ENCODE measurements at places on chromosomes 12 and 14.

DNA sequence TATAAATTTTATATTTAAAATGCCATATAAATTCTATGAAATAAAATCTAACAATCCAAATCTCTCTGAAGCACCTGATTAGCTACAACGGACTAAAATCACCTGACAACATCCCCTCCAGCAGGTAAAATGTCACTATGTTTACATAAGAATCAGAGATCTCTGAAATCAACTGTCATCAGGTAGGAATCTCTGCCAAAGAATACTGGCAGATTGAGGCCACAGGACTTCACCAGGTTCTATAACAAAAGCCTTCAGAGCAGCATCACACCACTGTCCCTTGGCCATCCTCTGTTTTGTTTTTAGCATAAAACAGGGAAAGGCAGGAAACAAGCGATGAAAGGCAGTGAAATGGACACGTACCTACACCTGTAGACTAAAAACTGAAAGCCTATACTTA is 22.1 kb downstream of the FGD6 start:
- DNase-seq: no peak

- no peak for DNase-seq
These were observed 38.5 kb downstream of the CCDC92 start for GRCh38 chr12:123934016-123934620.

DNA sequence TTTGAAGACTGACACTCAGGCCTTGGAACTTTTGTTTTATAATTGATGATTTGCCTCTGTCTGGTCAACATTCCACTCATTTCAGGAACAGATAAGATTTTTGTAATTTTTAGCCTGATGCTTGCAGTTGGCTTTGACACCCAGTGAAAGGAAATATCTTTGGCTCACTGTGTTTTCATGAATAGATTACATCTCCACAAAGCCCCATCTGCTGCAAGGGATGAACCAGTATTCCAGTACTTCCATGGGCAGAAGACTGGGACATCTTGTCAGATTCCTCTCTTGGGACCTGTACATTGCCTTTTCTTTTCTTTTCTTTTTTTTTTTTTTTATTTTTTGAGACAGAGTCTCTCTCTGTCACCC is 28.4 kb downstream of the GSG1 start:
- DNase-seq: peak; percentile 28

GRCh38 chr12:119689935-119690500 is 22.1 kb downstream of the PRKAB1 start:
- no peak for DNase-seq

- no peak for DNase-seq
These were observed 28.1 kb upstream of the CFL2 start for GRCh38 chr14:34742270-34743115.

- no peak for DNase-seq
These were observed 10.9 kb downstream of the ATP6V0A2 start for GRCh38 chr12:123723011-123723410.

DNA sequence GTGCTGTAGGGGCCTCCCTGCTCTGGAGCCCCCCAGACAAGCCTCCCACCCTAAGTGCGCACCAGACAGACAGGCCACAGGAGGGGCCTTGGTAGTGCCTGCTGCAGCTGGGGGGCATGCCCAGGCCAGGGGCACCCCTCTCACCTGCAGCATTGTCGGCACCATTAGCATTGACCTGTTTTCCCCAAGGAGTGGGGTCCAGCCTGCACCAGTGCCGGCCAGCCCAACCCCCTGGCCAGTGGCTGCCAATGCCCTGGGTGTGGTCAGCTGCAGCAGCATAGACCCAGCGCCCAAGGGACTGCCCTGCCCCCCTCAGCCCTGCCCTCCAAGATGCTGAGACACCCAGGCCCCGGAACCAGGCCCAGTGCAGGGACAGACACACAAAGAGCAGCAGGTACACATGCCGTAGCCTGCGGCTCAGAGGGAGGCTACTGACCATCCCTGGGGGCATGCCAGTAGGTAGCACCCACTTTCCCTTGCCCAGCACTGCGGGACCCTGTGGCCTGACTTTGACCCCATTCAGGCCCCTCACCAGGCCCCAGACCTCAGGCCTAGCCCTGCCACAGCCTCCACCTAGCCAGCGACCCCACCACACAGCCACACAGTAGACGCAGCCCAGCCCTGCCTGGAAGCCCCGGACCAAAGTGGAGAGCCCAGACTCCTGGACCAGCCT is 1.0 kb downstream of the AHNAK2 start:
- no peak for DNase-seq

DNA sequence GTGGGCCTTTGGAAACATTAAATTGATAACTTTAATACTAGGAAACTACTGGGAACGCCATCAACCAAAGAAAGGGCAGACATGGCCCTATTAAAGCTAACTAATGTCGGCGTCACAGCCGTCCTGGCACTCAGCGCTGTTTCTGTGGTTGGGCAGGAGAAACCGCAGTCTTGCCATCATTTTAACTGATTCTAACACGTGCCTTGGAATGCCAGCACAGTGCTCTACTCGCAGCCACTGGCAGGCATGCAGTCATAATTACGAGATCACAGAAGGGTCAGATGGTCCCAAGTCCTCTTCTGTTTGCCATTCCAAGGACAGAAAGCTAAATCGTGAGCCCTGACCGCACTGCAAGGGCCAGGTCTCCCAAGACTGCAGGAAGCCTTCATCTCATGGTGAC is 75.2 kb downstream of the RIMBP2 start:
- DNase-seq: no peak

DNA sequence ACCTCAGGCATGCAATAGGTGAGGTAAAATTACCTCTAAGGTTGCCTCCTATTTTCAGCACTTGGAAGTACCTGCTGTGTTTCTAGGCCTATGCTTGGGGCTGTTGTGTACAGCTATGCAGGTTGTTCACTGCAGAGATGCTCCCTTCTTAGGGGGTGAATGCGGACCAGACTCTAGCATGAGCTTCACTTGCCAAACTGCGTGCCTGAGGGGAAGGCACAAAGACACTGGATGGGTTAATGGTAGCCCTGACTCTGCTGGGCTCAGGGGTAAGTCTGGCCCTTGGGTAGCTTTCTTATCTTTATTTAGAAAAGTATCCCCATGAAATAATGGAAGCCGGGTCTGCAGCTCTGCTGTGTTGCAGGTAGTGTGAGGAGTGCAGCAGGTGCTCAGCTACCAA is 35.7 kb downstream of the B4GALNT3 start:
- no peak for DNase-seq

DNA sequence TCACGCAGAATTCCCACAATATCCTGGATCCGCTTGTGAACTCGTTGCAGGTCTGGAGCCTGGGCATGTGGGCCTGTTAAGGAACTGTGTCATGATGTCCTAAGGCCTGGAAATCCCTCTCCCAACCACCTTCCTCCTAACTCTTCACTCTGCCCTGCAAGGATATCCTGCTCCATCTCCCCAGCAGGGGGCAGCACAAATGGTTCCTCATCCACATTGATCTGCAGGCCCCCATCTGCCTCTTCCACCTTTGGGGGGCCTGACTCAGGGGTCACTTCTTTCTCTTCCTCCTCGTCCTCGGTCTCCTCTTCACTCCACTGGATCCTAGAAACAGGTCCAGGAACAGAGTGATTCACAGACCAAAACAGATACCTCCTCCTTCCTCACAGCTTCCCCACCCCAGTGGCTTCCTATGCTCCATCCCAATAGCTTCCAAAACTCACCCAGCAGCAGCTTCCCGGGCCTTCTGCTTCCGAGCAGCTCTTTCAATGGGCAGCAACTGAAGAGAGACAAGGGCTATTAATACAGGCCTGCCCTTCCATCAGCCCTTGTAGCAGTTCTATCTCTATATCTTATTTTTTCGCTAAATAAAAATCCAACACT is 4.5 kb downstream of the NOP2 start:
- no peak for DNase-seq

DNA sequence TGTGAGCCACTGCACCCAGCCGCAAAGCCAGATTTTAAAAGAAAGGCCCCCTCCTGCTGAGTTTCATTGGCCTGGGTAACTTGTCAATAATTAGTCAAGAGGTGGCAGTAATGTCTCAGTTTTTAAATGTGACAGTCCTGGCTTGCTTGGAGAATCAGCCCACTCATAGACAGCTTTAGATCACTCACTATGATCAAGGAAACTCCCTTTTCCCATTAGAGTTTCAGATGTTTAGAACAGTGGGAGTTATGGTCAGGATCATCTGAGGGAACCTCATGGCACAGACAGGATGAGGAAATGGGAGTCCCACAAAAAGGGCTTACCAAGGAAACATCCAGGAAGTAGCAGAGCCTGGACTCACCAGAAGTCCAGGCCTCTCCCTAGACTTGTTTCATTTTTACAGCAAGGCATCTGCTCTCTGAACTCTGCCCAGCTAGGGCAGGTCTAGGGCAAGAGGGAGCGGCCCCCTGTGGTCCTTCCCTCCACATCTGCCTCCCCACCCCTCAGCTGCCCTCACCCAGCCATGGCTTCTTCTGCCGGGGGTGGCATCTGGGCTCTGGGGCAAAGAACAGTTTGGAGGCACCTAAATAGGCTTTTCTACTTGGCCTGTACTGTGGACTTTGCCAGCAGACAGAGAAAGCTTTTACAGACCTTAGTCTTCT is 11.2 kb downstream of the BCL2L14 start:
- DNase-seq: peak; percentile 78

DNA sequence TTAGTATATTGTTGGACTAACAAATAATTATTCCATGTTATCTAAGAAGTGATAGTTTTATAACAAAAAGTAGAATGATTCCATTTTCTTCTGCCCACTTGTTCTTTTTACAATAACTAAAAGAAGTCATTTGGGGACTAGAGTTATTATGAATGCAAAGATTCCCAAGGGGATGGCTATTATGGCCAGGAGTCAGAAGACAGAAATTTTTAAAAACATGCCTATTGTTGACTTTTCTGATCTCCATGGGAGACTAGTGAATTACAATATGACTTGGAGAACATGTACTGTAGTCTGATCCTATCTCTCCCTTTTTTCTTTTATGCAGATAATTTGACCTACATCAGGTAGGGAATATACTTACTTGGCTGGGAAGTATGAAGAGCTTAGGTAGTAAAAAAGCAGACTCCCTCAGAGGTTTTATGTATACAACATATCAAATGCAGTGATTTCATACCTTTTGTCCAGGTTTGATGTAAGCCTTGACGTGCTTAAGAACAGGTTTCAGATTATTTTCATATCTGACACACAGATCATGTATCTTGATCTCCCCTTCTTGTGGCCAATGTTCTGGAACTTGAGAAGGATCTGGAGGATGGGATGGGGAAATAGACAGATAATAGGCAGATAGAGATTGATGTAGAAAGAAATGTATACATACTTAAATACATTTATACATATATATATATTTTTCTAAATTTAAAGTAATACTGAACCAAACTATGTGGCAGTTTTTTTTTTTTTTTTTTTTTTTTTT is 41.0 kb upstream of the KCNJ8 start:
- no peak for DNase-seq

DNA sequence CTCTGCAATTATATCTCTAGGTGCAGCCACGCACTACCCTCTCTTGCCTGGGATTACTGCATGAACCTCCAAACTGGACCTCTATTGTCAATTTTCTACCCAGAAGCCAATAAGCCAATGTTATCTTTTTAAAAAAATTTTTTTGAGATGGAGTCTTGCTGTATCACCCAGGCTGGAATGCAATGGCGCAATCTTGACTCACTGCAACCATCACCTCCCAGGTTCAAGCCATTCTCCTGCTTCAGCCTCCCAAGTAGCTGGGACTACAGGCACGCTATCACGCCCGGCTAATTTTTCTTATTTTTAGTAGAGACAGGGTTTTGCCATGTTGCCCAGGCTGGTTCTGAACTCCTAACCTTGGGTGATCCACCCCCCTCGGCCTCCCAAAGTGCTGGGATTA is 11.2 kb upstream of the PXN start:
- no peak for DNase-seq

GRCh38 chr12:42162193-42162592 is 17.5 kb upstream of the GXYLT1 start:
- no peak for DNase-seq

DNA sequence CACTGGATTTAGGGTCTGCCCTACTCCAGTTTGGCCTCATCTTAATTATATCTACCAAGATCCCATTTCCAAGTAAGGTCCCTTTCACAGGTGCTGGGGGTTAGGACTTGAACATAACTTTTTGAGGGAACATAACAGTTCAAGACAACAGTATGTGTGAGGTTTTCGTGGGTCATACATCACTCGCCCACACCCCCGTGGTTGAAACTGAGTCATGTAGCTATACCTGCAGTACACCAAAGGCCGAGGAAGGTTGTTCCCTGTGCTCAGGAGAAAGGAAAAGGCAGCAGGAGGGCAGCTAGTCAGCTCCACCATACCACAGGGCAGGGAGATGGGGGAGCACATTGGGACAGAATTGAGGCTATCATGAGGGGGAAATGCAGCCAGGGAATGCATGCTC is 167.0 kb downstream of the PPM1H start:
- DNase-seq: no peak

GRCh38 chr12:122527478-122527944 is 462 bp downstream of the KNTC1 start:
- DNase-seq: peak; percentile 41

DNA sequence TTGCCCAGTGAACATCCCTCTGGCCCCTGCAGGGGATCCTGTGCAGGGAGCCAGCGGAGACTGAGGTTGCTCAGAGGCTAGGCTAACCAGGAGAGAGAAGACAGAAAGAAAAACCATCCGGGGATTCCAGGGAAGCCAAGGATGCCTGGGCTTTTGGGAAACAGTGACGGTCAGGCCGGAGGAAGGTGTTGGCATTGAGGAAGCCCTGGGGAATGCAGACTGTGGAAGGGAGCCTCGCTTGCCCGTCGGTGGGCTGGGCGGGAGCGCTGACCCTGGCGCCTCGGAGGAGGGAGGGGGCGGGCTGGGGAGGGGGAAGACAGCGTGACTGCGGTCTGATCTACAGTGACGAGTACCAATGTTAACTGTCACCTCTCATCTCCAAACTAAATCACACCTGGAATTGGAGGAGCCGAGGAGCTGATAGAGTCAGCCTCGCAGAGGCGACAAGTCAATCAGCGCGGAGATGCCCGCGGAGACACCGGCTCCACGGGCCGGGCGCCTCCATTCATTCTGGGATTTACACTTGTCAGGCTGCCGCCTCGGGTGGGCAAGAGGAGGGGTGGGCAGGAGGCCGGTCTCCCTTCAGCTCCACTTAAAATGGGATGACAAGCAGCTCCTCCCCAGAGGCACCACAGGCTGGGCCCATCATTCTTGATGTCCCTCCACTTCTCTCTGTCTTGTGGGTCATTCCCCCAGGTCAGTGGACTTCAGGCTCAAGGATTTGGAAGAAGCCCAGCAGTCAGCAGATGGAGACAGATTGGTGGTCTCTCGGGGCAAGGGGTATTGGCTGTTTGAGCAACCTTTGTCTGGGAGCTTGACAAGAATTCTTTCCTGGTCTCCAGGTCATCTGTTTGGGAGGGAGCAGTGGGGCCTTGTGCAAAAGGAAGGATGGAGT is 20.4 kb upstream of the GPATCH2L start:
- DNase-seq: no peak

DNA sequence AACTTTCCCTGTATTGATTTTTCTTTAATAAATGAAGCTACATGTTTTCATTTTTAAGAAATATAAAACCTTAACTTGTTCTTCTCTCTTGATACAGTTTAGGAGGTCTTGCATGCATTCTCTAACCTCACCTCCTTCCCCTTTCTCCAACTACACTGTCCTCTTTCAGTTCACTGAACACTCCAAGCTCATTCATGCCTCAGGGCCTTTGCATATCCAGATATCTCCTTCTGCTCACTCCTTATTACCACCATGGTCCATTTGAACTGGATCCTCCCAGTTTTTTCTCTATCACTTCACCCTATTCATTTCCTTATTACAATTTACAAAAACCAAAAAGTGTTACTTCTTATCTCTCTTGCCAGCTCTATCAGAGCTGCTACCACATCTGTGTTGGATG is 242.9 kb upstream of the PLEKHG7 start:
- no peak for DNase-seq

GRCh38 chr12:12839003-12839395 is 25.9 kb downstream of the DDX47 start:
- no peak for DNase-seq
